ENCODE measurements at places on chromosomes 16 and 17.

DNA sequence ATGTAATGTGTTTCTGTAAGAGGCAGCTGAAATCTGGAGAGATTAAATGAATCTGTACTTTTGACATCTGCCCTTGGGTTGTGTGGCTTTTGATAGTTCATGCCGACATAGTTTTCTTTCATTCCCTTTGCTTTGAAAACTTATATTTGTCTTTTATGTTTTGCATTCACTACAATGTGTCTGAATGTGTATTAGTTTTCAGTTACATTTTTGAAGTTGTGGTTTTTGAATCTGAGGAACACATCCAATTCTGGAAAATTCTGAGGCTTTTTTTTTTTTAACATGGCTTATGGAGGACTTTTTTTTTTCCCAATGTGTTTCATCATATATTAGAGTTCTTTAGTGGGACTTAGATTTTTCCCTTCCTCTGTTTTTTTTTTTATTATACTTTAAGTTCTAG lies 683.7 kb upstream of the SOX9 start:
- DNase-seq: no peak
- H3K4me3 ChIP-seq: no peak overlapping the region
- no peak overlapping the region for H3K27ac ChIP-seq
- H3K4me1 ChIP-seq: no peaks in the 10 kb centered on the region

GRCh38 chr16:84088695-84089395 lies 27.9 kb downstream of the MBTPS1 start:
- peak overlapping the region; percentile 3 for H3K4me3 ChIP-seq
- no peaks in the 10 kb centered on the region for H3K27me3 ChIP-seq
- DNase-seq: peak; percentile 66
- H3K4me1 ChIP-seq: peaks cover 45% of the 10 kb centered on the region
- H3K27ac ChIP-seq: peak overlapping the region; percentile 71

GRCh38 chr16:1749152-1750117 lies 21.9 kb downstream of the NME3 start:
- H3K27ac ChIP-seq: no peak overlapping the region
- no peaks in the 10 kb centered on the region for H3K27me3 ChIP-seq
- H3K36me3 ChIP-seq: peaks cover 84% of the 10 kb centered on the region
- no peak overlapping the region for H3K4me3 ChIP-seq

DNA sequence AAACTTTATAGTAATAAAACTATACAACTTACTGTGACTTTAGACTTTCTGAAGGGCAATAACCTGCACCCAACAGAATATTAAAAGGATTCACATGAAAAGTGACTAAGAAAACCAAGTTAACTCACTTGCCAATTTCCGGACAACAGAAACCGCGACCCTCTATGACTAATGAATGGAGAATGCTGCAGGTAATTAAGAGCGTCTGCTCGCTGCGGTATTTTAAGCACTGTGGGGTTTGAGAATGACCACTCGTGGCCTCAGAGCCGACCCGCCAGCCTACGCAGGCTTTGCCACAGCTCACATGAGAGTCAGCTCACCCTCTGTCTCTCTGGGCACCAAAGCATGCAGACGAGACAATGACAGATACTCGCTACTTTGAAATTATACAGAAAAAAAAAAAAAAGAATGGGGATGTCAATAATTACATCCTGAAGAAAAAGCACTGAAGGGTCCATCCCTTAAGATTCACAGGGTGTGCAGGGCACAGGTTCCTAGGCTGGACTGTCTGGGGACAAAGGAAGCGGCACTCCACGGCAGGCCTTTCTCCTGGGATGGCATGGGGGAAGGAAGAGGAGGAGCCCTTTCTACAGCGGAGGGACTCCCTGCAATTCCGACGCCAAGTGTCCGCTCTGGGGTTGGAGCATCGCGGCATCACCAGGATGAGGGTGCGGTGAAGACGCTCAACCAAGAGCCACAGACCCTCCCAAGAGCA lies 35.0 kb downstream of the ZCCHC14 start:
- H3K4me1 ChIP-seq: peaks cover 45% of the 10 kb centered on the region
- peak overlapping the region; percentile 30 for H3K4me3 ChIP-seq
- no peaks in the 10 kb centered on the region for H3K27me3 ChIP-seq
- peak; percentile 53 for DNase-seq
- H3K27ac ChIP-seq: peak overlapping the region; percentile 91

DNA sequence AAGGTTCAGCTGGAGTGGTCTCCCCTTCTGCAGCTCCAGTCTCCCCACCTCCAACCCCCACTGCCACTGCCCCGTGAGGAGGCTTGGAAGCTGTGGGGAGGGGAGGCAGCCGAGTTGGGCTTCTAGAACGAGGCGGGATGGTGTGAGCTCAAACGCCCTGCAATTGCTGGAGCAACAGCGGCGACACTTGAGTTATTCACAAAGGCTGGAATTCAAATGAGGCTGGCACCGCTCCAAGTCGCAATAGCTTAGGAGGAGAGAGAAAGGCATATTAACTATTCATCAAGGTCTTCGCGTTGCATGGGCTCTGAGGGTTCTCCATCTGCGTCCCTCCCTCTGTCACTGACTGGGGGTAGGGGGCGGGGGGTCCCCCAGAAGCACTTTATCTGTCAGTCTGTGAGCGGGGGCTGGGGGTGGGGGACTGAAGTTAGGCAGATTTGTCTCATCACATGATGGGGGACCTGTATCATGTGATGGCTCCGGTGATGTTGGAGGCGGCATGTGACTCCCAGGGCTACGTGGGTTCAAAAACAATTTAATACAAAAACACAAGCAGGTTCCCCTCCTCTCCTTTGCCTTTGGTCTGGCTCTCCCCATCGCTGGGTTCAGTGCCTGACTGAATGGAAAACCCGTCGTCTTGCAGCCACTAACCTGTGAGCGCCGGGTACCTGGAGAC lies 70.5 kb downstream of the RBBP6 start:
- H3K27me3 ChIP-seq: peaks cover 54% of the 10 kb centered on the region
- DNase-seq: peak; percentile 42
- no peaks in the 10 kb centered on the region for H3K36me3 ChIP-seq
- peaks cover 13% of the 10 kb centered on the region for H3K4me1 ChIP-seq

GRCh38 chr16:29148131-29148691 lies 163.4 kb downstream of the LAT start:
- H3K4me3 ChIP-seq: peak overlapping the region; percentile 53
- peak overlapping the region; percentile 88 for H3K27ac ChIP-seq
- peak; percentile 59 for DNase-seq
- peaks cover 69% of the 10 kb centered on the region for H3K4me1 ChIP-seq
- H3K27me3 ChIP-seq: no peaks in the 10 kb centered on the region

GRCh38 chr17:1095090-1095852 lies 84.5 kb downstream of the ABR start:
- H3K27ac ChIP-seq: no peak overlapping the region
- peaks cover 71% of the 10 kb centered on the region for H3K36me3 ChIP-seq
- no peak for DNase-seq
- H3K4me3 ChIP-seq: no peak overlapping the region

DNA sequence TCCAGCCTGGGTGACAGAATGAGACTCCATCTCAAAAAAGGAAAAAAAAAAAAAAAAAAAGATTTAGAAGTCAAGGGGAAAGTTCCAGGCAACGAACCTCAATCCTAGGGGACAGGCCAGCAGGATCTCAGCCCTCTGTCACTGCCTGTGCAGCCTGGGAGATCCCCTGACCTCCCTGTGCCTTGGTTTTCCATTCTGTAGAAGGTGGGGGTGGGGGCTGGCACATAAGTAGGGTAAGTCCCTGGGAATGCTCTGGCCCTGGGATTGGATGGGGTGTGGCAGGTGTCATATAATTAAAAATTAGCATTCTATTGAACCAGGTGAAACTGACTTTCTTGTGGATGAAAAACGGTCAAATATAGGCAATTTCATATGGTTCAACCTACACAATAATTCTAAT lies 90.5 kb downstream of the C16orf78 start:
- peak overlapping the region; percentile 1 for H3K4me3 ChIP-seq
- peaks cover 46% of the 10 kb centered on the region for H3K4me1 ChIP-seq
- peak; percentile 20 for DNase-seq
- H3K27ac ChIP-seq: peak overlapping the region; percentile 53
- H3K27me3 ChIP-seq: no peaks in the 10 kb centered on the region

GRCh38 chr16:70158261-70158939 lies 15.2 kb upstream of the CLEC18C start:
- H3K27me3 ChIP-seq: no peaks in the 10 kb centered on the region
- H3K4me1 ChIP-seq: no peaks in the 10 kb centered on the region
- H3K4me3 ChIP-seq: no peak overlapping the region
- no peak for DNase-seq
- H3K36me3 ChIP-seq: peaks cover 26% of the 10 kb centered on the region
- no peak overlapping the region for H3K27ac ChIP-seq

GRCh38 chr17:5122586-5123342 lies 6.9 kb downstream of the USP6 start:
- peaks cover 3% of the 10 kb centered on the region for H3K4me1 ChIP-seq
- peak overlapping the region; percentile 47 for H3K4me3 ChIP-seq
- peak; percentile 35 for DNase-seq
- no peak overlapping the region for H3K27ac ChIP-seq
- H3K27me3 ChIP-seq: peaks cover 67% of the 10 kb centered on the region

- no peak overlapping the region for H3K4me3 ChIP-seq
- DNase-seq: no peak
- H3K27me3 ChIP-seq: peaks cover 25% of the 10 kb centered on the region
Observed at GRCh38 chr17:43698678-43699437, 37.1 kb upstream of the MEOX1 start.

DNA sequence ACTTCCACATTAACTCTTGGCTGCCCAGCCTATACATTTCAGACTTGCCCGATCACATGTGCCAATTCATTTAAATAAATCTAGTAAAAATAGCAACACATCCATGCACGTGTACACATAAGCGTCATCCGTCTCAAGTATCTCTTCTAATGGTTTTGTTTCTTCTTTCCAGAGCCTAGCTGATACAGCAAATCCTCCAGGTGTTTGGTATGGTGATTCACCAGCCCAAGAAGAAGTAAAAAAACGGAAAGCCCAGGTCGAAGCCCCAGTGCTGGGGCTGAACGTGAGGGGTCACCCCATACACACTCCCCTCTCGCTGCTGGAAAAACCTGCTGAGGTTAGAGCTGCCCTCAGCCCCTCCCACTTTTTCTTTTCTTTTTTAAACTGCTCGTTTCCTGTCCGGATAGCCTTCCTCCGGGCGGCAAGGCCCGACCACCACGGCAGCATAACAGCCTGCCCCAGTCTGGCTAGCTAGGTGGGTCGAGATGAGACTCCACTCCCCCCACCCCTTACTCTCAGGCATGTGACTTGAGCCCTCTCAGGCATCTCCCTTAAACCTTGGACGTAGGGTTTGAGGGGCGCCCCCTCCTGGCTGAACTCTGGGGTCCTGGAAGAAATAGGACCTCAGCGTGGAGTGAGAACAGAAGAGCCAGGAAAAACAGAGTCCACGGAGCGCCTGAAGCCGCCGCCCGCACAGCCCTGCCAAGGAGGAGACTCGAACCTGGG lies 13.9 kb upstream of the OR1F1 start:
- no peaks in the 10 kb centered on the region for H3K36me3 ChIP-seq
- peaks cover 42% of the 10 kb centered on the region for H3K4me1 ChIP-seq
- no peak overlapping the region for H3K27ac ChIP-seq
- peaks cover 79% of the 10 kb centered on the region for H3K27me3 ChIP-seq
